Esophagus squamous epithelium (tissue), 5 donors: ENCODE measurements at places on chromosomes 1 and 21.

DNA sequence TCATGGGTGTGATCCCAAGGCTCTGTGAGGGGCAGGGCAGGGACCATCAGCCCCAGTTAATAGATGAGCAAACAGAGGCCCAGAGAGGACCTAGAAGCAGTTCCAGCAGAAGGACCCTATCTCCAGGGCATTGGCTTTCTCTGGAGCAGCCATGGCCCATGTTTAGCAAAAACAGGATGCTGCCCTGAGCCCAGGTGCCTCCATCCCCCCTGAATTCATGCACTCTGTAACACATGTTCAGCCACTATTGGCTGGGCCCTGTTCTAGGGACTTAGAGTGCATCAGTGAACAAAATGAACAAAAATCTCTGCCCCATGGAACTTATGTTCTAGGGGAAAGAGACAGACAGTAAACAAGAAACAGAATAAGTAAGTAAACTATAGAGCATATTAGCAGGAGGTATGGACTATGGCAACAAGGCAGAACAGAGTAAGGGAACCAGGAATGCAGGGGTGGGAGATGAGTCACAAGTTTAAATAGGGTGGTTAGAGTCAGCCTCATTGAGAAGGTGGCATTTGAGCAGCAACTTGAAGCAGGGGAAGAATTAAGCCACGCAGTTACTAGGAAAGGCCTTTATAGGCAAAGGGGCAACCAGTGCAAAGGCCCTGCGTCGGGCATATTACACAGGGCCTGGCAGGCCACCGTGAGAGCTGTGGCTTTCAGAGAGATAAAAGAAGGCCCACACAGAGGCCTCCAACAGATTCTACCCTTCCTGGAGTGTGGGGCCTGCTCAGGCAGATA is 185.9 kb upstream of the EDN2 start:
- H3K27ac ChIP-seq, result no peak overlapping the region
- H3K4me1 ChIP-seq, result peaks cover 40% of the 10 kb centered on the region
- no peak for DNase-seq

GRCh38 chr1:4284976-4285375 is 369.4 kb upstream of the AJAP1 start:
- H3K4me1 ChIP-seq, result no peaks in the 10 kb centered on the region
- H3K36me3 ChIP-seq, result no peaks in the 10 kb centered on the region
- H3K27ac ChIP-seq, result no peak overlapping the region
- no peak for DNase-seq

DNA sequence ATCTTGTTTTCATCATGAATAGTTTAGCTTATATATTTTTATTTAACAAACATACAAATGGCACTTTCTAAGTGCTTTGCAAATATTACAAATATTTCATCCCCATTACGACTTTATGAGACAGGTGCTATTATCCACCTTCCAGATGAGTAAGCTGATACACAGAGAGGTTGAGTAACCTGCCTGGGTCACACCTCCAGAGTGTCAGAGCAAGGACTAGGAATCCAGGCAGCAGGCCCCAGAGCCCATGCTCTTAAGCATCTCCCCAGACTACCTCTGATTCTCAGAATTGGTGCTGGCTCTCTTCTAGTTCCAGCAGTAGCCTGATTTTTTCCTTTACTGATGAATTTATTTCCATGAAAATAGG is 40.0 kb downstream of the EPHB2 start:
- H3K4me3 ChIP-seq, result no peak overlapping the region
- DNase-seq, result no peak
- H3K36me3 ChIP-seq, result no peaks in the 10 kb centered on the region
- H3K27ac ChIP-seq, result peak overlapping the region; percentile 62
- H3K4me1 ChIP-seq, result peaks cover 22% of the 10 kb centered on the region
- no peaks in the 10 kb centered on the region for H3K27me3 ChIP-seq

DNA sequence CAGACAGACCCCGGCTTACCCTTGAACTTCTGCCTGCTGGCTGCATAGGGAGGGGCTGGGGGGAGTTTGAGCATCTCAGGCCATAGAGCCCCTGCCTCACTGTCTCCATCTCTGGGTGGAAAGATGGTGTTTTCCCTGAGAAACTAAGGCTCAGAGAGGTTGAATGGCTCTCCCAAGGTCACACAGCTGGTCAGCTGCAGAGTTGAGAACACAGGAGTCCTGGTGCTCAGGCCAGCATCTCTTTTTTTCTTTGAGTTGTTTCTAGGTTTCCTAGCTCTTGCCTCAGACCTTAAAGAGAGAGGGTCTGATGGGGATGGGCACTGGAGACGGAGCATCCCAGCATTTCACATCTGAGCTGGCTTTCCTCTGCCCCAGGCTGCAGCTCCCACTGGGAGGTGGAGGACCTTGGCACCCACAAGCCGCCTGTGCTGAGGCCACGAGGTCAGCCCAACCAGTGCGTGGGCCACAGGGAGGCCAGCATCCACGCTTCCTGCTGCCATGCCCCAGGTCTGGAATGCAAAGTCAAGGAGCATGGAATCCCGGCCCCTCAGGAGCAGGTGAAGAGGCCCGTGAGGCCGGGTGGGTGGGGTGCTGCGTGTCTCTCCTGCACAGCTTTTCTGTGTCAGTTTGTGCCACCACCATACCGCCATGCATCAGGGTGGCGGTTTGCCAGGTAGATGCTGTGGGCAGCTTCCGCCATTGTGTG is 21.8 kb downstream of the PCSK9 start:
- H3K36me3 ChIP-seq, result peaks cover 34% of the 10 kb centered on the region
- H3K4me3 ChIP-seq, result no peak overlapping the region
- no peak overlapping the region for H3K27ac ChIP-seq

GRCh38 chr21:35963920-35964451 is 96.3 kb downstream of the SETD4 start:
- no peaks in the 10 kb centered on the region for H3K36me3 ChIP-seq
- H3K4me3 ChIP-seq, result no peak overlapping the region
- H3K4me1 ChIP-seq, result no peaks in the 10 kb centered on the region
- H3K27ac ChIP-seq, result no peak overlapping the region
- no peak for DNase-seq

GRCh38 chr1:245234217-245235081 is 79.7 kb downstream of the KIF26B start:
- H3K27ac ChIP-seq, result no peak overlapping the region
- no peak overlapping the region for H3K4me3 ChIP-seq
- no peaks in the 10 kb centered on the region for H3K27me3 ChIP-seq
- H3K4me1 ChIP-seq, result no peaks in the 10 kb centered on the region
- no peak for DNase-seq

DNA sequence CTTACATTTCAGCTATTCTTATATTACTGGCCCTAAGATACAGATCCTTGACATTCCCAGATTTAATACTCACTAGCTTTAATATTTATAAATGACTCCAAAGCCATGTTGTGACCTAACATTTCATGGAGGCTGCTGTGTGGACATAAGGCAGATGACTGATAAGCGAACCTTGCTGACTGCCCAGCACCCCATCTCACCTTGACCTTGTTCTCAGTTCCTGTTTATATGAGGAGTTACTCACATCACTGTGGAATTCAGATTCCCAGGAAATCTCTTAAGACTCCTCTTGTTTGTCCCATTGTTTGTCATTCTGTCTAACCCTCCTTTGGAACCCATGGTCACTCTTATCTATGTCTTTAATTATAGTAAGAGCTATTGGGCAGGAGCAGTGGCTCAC is 21.9 kb downstream of the RAB3B start:
- no peak overlapping the region for H3K4me3 ChIP-seq
- H3K27me3 ChIP-seq, result no peaks in the 10 kb centered on the region
- no peak for DNase-seq
- H3K4me1 ChIP-seq, result no peaks in the 10 kb centered on the region
- no peak overlapping the region for H3K27ac ChIP-seq

DNA sequence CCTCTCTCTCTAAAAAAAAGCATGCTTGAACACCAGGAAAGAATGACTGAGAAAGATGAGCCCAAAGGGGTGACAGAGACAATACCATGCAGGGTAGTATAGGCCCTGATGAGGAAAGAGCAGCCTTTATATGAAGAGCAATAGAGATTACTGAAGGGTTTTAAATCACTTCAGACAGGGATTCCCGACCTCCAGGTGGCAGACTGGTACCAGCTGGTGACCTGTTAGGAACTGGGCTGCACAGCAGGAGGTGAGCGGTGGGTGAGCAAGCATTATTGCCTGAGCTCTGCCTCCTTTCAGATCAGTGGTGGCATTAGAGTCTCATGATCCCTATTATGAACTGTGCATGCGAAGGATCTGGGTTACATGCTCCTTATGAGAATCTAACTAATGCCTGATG is 30.8 kb upstream of the GTF2B start:
- no peak overlapping the region for H3K4me3 ChIP-seq
- DNase-seq, result no peak
- H3K4me1 ChIP-seq, result no peaks in the 10 kb centered on the region
- H3K36me3 ChIP-seq, result peaks cover 90% of the 10 kb centered on the region

DNA sequence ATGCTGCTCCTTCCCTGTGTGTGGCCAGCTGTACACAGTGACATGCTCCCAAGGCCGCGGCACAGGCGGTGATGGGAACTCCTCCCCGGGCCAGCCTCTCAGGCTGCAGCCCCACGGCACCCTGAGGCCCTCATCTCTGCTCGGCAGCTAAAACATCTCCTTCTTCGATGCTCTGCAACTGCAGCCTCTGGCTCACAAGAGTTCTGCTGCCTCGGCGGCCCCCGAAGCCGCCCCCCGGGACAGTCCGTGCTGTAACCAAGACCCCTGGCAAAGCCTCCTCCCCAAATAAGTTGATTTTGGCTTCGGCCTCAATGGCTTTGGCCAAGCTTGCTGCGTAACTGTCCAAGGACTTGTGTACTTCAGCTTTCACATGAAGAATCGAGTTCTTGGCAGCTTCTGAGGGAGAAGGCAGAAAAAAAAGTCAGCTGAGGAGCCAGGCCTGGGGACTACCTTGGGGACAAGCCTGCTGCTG is 51.3 kb downstream of the GPR161 start:
- H3K27me3 ChIP-seq, result no peaks in the 10 kb centered on the region
- no peaks in the 10 kb centered on the region for H3K36me3 ChIP-seq
- H3K27ac ChIP-seq, result peak overlapping the region; percentile 22

DNA sequence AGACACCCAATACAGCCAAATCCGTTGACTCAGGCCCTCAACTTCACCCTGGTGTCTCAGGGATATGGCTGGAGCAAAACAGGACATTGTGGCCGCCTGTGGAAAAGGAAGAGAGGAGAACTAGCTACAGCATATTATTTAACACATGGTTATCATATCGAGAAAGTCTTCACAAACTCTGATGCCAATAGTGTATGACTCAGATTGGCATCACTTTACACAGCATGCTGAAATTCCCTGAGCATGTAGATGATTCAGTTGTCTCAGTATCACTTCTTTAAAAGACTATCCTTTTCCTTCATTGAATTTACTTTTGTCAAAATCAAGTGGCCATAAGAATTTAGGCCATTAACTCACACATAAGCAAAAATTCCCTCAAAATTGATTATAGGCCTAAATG is 20.1 kb downstream of the HSD3B2 start:
- no peaks in the 10 kb centered on the region for H3K27me3 ChIP-seq
- H3K36me3 ChIP-seq, result no peaks in the 10 kb centered on the region
- no peak for DNase-seq
- H3K27ac ChIP-seq, result no peak overlapping the region
- H3K4me1 ChIP-seq, result no peaks in the 10 kb centered on the region

DNA sequence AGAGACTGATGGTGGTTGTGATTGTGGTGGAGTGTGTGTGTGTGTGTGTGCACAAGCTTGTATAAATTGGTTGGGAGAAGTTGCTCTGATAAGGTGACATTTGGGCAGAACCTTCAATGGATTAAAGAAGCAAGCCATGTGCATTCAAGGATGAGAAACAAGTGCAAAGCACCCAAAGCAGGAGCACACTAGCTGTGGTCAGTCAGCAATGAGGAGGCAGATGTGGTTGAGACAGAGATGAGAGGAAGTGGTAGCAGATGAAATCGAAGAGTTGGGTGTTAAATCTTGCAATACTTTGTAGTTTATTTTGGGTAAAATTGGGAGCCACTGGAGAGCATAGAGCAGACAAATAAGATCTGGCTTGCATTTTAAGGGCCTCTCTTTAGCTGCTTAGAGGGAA is 4.4 kb upstream of the PGBD5 start:
- no peak for DNase-seq
- no peak overlapping the region for H3K27ac ChIP-seq
- no peaks in the 10 kb centered on the region for H3K36me3 ChIP-seq
- H3K4me3 ChIP-seq, result no peak overlapping the region

DNA sequence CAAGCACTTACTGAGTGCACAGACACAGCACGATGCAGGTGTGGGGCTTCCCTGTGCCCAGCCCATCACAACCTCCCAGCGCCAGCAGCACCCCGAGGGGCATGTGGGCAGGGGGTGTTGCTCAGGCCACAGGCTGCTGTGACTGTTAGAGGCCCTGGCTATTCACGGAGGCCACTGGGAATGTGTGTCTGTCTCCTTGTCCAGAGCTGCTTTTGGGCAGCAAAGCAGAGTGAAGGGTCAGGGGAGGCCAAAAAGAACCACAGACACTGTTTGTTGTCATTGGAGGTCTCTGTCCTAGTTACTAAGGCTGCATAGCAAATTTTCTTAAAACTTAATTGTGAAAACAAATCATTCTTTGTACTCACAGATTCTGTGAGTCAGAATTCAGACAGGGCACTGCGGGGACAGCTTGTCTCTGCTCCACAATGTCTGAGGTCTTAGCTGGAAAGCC is 49.6 kb downstream of the TNFRSF8 start:
- no peak for DNase-seq
- no peaks in the 10 kb centered on the region for H3K36me3 ChIP-seq
- H3K27me3 ChIP-seq, result no peaks in the 10 kb centered on the region
- no peak overlapping the region for H3K4me3 ChIP-seq
- no peaks in the 10 kb centered on the region for H3K4me1 ChIP-seq

- no peak overlapping the region for H3K27ac ChIP-seq
- no peak overlapping the region for H3K4me3 ChIP-seq
- peaks cover 23% of the 10 kb centered on the region for H3K4me1 ChIP-seq
- peaks cover 66% of the 10 kb centered on the region for H3K27me3 ChIP-seq
- H3K36me3 ChIP-seq, result no peaks in the 10 kb centered on the region
- no peak for DNase-seq
Observed at GRCh38 chr1:30689901-30690645, 33.3 kb downstream of the MATN1 start.

DNA sequence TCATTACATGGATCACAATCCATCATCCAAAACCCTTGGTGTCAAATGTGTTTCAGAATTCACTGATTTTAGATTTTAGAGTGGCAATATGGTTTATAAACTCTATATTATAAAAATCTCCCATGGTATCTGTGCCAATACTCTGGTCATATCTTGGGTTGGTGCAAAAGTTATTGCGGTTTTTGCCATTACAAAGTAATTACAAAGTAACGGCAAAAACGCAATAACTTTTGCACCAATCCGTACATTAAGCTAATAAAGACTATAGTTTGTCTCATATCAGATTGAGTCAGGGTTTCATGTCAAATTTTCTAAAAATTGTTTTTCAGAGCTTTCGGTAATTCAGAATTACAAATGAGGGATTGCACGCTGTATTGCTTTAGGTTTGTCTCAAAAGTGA is 23.4 kb upstream of the NTMT2 start:
- H3K4me1 ChIP-seq, result no peaks in the 10 kb centered on the region
- H3K4me3 ChIP-seq, result no peak overlapping the region
- H3K27me3 ChIP-seq, result no peaks in the 10 kb centered on the region
- no peak overlapping the region for H3K27ac ChIP-seq
- DNase-seq, result no peak

GRCh38 chr1:96967311-96967710 is 245.7 kb downstream of the PTBP2 start:
- H3K36me3 ChIP-seq, result no peaks in the 10 kb centered on the region
- H3K27ac ChIP-seq, result no peak overlapping the region
- no peak overlapping the region for H3K4me3 ChIP-seq
- H3K4me1 ChIP-seq, result no peaks in the 10 kb centered on the region
- DNase-seq, result no peak
